T-helper 17 cell (primary cell): ENCODE measurements at places on chromosomes 2 and 18.

- DNase-seq = no peak
Observed at GRCh38 chr2:129887688-129888266, 91.7 kb upstream of the RAB6C start.

GRCh38 chr2:43305517-43305916 lies 79.1 kb upstream of the ZFP36L2 start:
- no peak for DNase-seq

GRCh38 chr2:57862153-57862552 lies 184.5 kb upstream of the VRK2 start:
- no peak for DNase-seq

DNA sequence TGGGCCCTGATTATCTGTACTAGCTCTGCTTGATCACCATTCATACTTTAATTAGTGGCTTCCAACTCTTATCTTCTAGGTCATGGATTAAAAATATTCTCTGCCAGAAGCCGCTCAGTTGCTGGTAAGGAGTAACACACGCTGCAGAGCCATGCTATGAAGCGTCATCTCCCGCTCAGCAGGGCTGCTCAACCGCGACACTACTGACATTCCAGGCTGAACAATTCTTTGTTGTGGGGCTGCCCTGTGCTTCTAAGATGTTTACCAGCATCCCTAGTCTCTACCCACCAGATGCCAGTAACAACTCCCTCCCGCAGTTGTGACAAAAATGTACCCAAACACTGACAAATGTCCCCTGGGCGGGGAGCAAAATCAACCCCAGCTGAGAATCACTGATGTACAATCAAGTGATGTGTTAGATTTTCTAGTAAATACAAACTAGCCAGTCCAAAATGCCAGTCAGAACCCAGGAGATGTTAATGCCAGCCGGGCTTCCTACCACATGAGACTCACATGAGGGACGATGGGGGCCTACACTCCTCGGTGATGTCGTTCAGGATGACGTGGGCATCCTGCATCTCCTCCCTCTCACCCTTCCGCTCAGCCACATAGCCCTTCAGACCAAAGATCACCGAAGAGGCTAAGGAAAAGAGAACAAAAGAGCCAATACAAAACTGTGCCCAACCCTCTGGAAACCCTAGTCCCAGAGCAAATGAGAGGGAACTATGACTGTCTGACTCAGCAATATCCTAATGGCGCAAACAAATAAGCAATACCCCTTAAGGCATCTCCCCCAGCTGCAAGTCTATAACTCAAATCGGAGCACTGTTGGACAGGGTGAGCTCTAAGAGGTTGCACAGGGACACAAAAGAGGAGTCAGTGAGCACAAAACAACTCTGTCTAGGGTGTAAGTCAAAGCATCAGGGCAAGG lies 15.6 kb downstream of the ILKAP start:
- DNase-seq = no peak

- no peak for DNase-seq
Observed at GRCh38 chr2:95531254-95531771, 46.8 kb upstream of the TRIM43B start.

DNA sequence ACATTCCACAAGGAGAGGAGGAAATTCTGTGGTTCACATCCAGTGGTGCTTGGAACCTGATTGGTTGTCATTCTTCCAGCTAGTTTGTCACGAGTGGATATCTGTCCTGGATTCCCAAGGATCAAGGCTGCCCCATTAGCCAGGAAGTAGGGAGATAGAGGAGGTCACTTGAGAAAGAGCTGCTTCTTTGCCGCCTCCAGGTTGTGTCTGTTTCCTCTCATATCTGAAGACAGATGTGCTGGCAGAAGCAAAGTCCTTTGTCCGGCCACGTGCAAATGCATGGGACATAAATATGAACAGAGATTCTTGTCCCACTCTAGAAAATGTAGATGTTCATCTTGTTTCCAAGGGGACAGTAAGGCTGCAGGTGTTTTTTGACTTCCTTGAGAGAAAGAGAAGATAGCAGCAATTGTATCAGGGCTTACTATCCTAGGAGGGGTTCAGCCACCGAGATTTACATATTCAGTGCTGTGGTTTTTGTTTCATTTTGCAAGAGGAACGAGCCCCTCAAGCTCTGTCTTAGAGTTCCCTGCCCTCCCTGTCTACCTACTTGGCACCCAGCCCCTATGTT lies 174.4 kb downstream of the RPIA start:
- no peak for DNase-seq

GRCh38 chr18:66994790-66995189 lies 390.9 kb upstream of the CDH19 start:
- DNase-seq = no peak

DNA sequence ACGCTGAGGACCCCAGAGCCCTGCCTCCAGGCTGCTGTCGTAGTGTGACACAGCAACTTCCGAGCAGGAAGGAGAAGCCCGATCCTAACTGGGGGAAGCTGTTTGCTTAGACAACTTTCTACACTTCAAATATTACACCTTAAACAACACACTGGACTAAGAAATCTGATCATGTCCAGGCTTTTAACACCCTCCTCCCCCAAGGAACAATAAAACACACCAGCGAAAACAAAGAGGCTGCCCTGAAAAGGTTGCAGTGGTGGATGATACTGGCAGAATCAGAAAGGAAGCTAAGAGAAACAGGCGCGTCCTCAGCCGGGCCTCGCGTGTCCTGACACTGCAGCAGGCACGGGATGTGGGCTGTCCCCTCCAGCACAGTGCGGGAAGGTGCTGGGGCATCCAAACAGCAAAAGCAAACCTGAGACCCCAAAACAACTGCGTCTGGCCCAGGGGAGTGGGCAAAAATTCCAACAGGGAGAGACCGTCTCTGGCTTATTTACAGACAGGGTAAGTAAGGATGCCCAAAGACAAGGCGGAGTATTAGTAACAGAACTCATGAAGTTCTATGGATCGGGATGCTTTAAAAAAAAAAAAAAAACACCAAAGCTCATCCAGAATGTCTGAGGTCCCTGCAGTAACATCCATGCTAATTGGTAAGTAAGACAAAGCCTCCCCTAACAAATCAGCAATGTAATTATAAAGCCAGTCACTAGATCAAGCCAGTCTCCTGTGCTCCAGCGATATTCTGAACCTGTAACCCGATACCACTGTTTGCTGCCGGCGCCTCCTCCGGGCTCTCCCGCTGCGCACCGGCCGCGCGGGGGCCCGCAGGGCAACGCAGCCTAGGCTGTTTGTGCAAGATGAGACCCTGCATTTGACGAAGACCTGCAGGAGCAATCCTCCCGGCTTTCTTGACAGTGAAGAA lies 9.0 kb downstream of the SERTAD2 start:
- no peak for DNase-seq

DNA sequence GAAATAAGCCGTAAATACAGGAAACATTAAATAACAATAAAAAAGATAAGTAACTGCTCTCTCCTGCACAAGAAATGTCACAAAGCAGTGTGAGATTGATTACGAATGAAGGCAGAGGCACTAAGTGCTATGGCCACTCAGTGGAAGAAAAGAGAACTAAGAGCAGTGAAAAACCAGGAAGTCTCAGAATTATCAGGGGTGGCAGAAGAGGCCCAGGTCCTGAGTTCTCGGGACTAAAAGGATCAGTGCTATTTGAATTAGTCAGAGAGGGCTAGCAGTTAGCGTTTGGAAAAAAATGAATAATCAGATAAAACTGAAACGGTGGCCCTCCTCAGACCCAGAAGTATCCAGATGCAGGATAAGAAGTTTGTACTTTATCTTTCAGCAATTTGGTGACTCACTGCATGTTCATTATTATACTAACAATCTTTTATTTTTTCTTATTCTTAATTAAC lies 367.1 kb downstream of the ZEB2 start:
- no peak for DNase-seq

GRCh38 chr2:118148133-118148532 lies 59.9 kb downstream of the INSIG2 start:
- no peak for DNase-seq

GRCh38 chr18:7946734-7947377 lies 379.7 kb downstream of the PTPRM start:
- peak; percentile 7 for DNase-seq

- no peak for DNase-seq
Observed at GRCh38 chr2:142130111-142131009, 456 bp downstream of the LRP1B start.

DNA sequence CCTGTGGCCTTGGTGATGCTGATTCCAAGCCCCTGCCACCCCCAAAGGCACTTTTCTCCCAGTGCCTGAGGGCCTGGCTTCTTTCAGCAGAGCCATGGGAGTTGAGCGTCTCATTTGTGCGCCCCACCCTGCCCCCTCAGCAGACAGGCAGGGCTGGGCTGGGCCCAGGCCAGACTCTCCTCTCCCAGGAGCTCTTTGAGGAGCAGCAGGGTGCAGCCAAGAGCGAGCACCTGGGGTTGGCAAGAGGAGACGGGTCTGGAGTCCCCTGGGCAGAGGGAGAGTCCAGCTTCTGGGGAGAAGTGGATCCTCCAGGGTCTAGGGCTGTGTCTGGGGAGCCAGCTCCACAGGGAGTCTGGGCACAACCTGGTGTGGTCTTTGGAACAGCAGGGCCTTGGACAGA lies 21.2 kb downstream of the NPPC start:
- DNase-seq = no peak

- DNase-seq = no peak
Observed at GRCh38 chr2:241195506-241196130, 7.1 kb downstream of the ANO7 start.

DNA sequence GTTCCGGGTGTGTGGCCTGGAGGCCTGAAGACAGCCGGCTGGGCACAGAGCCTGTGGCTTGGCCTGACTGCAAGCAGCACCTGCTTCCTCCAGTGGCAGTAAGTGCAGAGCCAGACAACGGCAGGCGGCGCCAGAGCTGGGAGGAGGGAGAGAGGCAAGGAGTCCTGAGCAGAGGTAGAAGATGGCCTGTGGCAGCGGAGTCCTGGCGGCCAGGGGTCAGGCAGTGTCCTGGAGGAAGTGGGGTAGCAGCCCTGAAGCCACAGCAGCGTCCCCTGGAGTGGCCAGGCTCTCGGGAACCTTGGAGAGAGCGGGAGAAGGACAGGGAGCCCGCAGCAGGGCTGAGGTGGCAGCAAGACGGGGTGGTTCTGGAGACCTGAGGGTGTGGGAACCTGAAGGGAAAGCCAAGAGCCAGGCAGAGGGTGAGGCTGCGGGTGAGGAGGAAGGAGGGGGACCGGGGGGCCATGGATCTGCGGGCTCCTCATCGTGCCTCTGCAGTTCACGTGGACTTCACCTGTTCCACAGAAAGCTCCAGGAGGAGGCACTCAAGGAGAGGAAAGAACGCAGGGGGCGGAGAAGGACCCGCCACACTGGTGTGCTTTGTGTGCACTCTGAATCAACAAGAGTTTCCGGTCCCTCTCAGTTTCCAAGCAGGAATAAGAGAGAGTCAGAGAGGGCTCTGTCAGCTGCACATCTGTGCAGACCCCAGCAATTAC lies 85.9 kb downstream of the USP40 start:
- no peak for DNase-seq

DNA sequence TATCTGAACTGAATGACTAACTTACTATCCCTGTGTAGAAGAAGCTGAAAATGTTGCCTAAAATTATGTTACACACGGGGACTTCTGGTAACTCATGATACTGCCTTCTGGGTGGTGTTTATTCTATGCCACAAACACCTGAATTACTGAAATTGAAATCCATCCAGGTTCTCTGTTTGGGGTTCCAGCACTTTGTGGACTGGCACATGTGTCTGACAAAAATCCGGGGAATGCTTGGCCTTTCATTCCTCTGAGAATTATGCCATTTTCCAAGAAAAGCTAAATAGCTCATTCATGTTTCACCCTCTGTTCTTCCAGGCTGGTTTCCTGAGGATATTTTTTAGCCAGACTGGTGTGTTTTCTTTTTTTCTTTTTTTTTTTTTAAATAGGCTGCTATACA lies 59.5 kb upstream of the POU3F3 start:
- no peak for DNase-seq

- DNase-seq = no peak
Observed at GRCh38 chr2:152846697-152847470, 128.5 kb downstream of the ARL6IP6 start.

GRCh38 chr2:3458396-3459184 lies 60.7 kb downstream of the ADI1 start:
- no peak for DNase-seq

- no peak for DNase-seq
Observed at GRCh38 chr18:59501920-59502273, 142.8 kb upstream of the LMAN1 start.

DNA sequence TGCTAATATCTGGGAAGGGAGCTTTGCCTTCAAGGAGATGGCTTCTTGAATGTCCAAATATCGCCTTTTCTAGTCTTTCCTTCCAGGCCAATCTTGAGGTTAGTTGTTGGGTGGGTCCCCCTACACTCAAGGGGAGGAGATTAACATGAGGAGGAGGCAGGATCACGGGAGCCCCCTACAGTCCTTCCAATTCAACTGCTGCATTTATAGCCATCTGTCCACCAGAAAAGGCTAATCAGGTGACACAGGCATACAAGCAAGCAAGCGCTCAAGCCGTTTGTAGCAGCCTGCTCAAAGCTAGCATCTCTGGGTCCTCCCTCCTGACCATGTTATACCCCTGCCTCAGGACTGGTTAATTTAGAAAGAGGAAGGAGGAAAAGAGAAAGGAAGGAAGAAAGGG lies 87.6 kb downstream of the MRPS9 start:
- DNase-seq = no peak

DNA sequence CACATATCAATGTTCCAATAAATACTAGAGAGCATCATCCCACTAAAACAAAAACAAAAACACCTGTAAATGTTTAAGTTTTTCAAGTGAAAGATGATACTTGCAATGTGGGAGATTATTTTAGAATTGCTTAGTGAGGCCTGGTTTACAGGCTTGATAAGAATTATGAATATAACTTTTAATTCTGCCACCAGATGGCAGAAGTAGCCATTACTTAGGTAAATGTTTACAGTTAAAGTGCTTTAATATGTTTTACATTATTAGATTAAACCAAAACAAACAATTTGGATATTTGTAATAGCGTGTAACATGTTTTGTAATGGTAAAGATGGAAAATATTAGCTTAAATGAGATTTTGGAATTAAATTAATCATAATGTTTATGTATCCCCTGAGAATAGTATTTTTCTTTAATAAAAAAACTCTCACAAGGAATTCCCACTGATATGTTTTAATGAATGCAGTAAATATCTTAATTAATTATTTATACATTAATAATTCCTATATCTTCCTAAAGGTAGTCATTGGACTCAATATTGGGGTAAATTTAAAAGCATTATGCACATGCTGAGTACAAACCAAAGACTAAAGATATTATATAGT lies 522.0 kb downstream of the SPAG16 start:
- no peak for DNase-seq

DNA sequence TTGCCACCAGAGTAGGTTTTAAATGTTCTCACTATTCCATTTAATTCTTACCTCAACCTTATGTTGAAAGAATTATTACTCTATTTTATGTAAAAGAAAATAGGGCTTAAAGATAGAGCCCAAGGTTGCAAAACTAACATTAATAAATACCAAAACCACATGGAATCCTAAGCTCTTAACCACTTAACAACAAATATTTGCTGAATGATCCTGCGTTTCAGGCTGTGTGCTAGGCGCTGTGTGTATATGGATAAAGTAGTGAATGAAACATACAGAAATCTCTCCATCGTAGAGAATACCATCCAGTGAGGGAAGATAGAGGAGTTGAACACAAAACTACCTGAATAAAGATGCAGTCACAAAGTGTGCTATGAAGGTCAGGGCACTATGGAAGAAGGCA lies 485.1 kb downstream of the THSD7B start:
- DNase-seq = no peak
